ENCODE measurements at places on chromosomes 6 and 20.
A peak's percentile ranks its signal among the peaks of the same experiment; 100 is the strongest.

- DNase-seq, result no peak
These were observed 42.7 kb downstream of the RIMS1 start for GRCh38 chr6:71929047-71929446.

DNA sequence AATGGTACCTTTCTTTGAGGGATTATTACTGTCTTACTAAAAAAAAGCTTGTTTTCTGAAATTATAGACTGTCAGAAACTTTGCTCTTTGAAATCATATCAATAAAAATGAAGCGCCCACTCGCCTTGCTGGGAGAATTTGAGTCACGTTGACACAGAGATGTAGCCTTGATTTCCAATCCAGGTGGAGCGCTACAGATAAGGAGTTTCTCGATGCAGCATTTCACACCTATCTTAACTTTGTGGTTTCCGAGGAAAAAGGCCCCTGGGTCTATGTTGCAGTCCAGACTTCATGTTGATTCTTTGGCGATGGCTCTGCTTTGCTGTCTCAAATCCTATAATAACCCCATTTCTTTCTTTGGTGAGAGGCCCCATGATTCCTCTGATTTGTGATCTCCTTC, 158.1 kb upstream of the ARG1 start:
- DNase-seq, result no peak

GRCh38 chr20:56392881-56393482, 537 bp downstream of the CSTF1 start:
- no peak for DNase-seq

DNA sequence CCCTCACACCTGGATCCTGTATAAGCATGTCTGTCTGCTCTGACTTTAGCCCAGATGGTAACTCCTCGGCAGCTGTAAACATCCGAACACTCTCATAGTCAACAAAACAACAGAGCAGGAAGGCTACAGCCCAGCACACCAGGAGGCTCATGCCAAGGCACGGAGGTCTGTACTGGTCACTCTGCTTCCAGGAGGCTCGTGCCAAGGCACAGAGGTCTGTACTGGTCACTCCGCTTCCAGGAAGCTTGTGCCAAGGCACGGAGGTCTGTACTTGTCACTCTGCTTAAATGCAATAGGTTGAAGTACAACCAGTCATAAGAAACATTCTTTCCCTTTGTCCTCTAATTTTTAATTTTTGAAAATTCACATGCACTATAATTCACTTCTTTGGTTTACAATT, 190.1 kb upstream of the CDH4 start:
- DNase-seq, result no peak

GRCh38 chr6:39128106-39128505, 13.1 kb upstream of the SAYSD1 start:
- no peak for DNase-seq

- DNase-seq, result no peak
These were observed 47.1 kb upstream of the TBC1D7 start for GRCh38 chr6:13375360-13375878.

GRCh38 chr20:1334761-1335160, 5.8 kb upstream of the SDCBP2 start:
- DNase-seq, result no peak

DNA sequence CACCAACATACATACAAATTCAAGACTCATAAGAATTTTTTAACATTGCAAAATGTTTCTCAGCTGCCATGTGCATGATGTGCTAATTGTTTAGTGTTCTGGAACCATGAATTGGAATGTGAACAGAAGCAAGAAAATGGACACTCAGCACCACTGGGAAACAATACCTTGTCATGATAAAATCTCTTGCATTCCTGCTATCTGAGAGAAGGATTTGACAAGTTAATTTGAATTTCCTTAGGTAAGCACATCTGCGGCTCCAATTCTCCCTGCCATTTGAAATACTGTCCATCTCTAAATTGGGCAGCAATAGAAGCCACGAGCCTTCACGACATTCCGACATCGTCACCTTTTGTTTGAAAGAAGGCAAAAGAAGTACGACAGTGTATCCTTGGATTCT, 1104.6 kb upstream of the MAP3K7 start:
- DNase-seq, result peak; percentile 5

- DNase-seq, result no peak
These were observed 59.0 kb upstream of the ZNF184 start for GRCh38 chr6:27531772-27532459.

DNA sequence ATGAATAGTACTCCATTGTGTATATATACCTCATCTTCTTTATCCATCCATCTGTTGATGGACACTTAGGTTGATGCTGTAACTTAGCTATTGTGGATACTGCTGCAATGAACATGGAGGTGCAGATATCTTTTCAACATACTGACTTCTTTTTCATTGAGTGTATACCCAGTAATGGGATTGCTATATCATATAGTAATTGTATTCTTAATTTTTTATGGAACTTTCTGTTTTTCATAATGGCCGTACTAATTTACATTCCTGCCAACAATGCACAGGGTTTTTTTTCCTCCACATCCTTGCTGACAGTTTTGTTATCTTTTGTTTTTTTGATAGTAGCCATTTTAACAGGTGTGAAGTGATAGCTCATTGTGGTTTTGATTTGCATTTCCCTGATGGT, 5.2 kb downstream of the CCN2 start:
- no peak for DNase-seq

DNA sequence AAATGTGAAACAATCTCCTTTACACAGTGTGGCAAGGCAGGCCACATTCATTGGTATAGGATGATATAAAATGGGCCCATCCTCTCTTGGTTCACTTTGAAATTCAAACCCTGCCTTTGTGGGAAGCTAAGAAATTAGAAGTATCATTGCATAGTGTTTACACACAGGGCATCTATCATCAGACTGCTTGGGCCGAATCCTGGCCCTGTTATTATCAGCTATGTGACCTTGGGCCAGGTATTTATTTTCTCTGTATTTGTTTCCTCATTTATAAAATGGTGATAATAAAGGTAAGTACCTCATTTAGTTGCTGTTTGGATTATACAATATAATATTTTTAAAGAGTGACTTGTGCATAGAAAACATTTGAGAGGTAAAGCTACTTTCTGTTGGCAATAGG, 45.5 kb downstream of the PTPRK start:
- no peak for DNase-seq

- DNase-seq, result no peak
These were observed 5.3 kb upstream of the COL12A1 start for GRCh38 chr6:75210885-75211739.

- DNase-seq, result no peak
These were observed 37.0 kb downstream of the MDFI start for GRCh38 chr6:41675176-41675775.

GRCh38 chr20:36285746-36286447, 20.2 kb upstream of the DLGAP4 start:
- no peak for DNase-seq

DNA sequence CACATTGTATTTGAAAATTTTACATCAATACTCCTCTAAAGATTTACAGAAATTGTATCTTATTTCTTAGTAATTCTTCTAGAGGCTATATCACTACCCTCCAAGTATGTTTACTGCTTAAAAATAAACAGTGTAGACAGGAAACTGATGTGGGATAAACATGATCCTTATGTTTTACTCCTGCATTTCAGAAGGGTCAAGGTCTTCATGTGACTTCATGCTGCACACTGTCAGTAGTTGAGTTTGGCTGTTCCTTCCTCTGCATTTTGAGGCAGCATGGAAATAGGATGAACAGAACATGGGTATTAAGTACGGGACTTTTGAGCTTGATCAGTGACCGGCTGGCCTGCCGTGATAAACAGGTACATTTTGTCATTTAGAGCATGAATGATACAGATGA, 179.2 kb upstream of the FERMT1 start:
- no peak for DNase-seq

GRCh38 chr6:143724876-143725275, 47.1 kb downstream of the PHACTR2 start:
- no peak for DNase-seq

DNA sequence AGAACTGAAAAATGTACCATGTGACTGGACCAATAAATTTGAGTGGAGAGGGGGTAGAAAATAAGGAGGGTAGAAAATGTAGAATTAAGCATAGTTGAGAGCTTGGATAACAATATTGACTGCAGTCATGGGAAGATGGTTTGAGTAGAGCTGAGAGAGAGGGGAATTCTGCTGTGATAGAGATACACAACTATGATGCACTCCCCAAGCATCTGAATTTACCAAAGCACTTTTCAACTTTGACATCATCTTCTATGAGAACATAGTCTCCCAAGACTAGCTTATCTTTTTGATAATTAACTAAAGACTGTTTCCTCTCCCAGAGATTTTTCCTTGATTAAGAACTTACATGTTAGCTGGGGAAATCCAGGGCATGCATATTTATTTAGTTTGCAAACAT, 103.1 kb downstream of the TNFRSF21 start:
- no peak for DNase-seq

- DNase-seq, result no peak
These were observed 462.3 kb downstream of the CDC5L start for GRCh38 chr6:44849806-44850205.

DNA sequence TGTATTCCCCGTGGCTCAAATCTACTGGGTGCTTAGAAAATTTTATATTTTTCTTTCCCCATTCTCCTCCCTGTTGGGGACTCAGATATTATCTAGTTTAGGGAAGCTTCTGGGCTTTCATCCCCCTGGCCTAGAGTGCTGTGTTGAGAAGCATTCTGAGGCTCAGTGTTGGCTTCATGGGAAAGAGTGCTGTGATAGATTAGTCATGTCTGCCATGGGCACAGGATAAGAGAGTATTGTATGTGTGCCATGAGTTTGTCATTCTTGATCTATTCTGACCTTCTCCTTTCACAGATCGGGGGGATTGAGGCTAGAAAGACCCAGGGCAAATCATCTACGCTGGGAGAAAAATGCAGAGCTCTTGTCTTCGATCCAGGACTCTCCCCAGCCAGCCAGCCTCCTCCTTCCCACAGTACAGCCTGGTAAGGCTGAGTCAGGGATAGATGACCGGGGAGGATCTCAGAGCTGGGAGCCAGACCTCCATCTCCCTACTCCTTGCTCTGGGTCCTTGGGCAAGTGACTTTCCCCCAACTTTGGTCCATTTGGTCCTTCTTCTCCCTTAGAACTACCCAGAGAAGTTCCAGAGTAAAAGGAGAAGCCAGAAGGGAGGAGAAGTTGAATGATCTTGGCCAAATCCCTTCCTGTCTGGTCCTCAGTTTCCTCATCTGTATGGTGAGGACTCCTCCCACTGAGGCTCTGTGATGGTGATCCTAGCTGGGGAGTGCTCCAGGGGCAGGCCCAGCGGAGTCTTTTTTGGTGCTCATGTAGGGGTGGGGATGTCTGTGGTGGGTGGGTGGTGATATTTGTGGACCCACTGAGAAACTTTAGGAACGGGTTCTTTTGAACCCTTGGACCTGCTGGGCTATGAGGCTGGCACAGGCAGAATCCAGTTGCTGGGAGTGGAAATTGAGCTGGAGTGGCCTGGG, 5.0 kb downstream of the SRC start:
- no peak for DNase-seq

DNA sequence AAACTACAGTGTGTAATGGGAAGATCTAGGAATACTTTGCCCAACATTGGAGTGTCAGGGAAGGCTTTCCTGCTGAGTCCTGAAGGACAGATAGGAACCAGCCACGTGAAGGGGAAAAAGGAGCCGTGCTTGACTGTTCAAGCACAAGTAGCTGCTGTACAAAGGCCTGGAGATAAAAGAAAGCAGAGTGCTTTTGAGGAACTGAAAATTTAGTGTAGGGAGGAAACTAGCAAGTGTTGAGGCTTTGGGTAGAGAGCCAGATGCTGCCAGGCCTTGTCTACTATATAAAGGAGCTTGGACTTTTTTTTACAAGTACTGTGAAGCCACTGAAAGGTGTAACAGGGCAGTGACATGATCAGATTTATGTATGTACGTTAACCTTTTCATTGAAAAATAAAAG, 39.0 kb downstream of the DSE start:
- no peak for DNase-seq

- no peak for DNase-seq
These were observed 67.9 kb upstream of the EEF1E1 start for GRCh38 chr6:8170245-8170644.

GRCh38 chr6:87407901-87408720, at the start of gene CFAP206:
TSS of gene CFAP206 (plus strand) at chr6:87407972. CDS start at chr6:87409840, 1,868 bp downstream.
- DNase-seq, result peak; percentile 85

GRCh38 chr6:74814440-74814839, 391.4 kb downstream of the COL12A1 start:
- no peak for DNase-seq

GRCh38 chr6:154292066-154292465, 64.5 kb downstream of the IPCEF1 start:
- no peak for DNase-seq

DNA sequence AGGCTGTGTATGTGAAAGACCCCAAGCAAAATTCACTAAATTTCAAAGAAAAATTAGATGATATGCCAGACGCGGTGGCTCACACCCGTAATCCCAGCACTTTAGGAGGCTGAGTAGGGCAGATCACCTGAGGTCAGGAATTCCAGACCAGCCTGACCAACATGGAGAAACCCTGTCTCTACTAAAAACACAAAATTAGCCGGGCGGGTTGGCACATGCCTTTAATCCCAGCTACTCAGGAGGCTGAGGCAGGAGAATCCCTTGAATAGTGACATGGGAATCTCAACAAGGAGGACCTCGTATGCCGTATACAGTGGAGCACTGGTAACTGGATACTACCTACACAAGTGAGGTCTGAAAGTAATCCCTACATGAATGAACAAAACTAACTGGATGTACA, 92.7 kb upstream of the JARID2 start:
- DNase-seq, result no peak

DNA sequence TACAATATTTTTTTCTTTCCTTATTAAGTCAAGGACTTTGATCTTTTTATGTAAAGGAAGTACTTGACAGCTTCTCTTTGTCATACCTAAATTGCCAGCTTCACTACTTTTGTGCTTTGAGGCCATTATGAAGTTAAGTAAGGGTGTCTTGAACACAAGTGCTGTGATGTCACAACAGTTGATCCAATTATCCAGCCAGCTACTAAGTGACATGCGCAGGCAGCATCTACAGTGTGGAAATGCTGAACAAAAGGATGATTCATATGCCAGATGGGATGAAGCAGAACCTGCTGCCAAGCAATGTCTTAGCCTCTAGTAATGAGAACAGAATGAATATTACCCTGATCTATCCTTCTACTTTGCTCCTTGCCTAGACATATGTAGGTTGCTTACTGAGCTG, 68.3 kb upstream of the TMEM244 start:
- no peak for DNase-seq

DNA sequence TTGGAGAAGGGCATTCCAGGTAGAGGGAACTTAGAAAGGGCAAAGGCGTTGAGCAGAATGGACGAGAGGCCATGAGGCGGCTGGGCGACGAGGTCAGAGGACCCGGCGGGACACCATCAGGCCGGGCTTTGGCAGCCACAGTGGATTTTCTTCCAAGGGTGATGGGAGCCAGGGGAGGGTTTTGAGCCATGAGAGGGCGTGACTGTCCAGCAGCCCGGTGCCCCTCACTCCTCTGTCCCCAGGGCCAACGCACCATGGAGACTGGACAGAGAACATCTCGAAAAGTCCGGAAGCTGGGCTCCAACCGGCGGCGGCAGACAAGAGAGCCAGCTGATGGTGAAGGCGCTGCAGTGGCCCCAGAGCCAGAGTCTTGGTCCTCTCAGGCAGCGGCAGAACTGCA, 6.4 kb downstream of the RAB44 start:
- no peak for DNase-seq
